ENCODE measurements at places on chromosomes 6 and 20.

GRCh38 chr6:5068153-5068751 is 16.9 kb upstream of the PPP1R3G start:
- no peak for DNase-seq

GRCh38 chr6:43062818-43063217 is 3.4 kb downstream of the KLC4 start:
- no peak for DNase-seq

- no peak for DNase-seq
Measured at GRCh38 chr20:64039293-64040160, 3.5 kb downstream of the C20orf204 start.

- DNase-seq = no peak
Measured at GRCh38 chr20:34979366-34980153, 23.9 kb downstream of the MYH7B start.

DNA sequence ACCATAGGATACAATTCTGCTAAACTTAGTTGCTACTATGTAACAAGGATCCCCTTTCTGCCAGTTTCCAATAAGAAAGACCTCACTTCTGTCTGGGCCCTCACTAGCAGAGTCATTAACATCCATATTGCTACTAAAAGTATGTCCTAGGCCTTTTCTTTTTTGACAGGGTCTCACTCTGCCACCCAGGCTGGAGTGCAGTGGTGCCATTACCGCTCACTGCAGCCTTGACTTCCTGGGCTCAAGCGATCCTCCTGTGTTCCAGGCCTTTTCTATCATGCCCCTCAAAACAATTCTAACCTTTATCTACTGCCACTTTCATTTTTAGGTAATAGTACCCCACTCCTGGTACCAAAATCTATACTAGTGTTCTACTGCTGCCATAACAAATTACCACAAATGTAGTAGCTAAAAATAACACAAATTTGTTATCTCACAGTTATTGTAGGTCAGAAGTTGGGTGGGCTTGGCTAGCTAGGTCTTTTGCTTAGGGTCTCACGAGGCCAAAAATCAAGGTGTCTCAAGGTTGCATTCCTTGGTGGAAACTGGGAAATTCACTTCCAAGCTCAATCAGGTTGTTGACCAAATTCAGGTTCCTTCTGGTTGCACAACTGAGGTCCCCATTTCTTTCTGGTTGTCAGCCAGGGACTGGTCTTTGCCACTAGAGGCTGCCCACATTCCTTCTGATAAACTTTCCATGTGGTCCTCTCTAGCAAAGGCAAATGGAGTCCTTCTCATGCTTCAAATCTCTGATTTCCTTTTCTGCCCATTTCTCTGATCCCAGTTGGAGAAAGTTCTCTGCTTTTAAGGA is 3.0 kb downstream of the CSNK2A1 start:
- no peak for DNase-seq

DNA sequence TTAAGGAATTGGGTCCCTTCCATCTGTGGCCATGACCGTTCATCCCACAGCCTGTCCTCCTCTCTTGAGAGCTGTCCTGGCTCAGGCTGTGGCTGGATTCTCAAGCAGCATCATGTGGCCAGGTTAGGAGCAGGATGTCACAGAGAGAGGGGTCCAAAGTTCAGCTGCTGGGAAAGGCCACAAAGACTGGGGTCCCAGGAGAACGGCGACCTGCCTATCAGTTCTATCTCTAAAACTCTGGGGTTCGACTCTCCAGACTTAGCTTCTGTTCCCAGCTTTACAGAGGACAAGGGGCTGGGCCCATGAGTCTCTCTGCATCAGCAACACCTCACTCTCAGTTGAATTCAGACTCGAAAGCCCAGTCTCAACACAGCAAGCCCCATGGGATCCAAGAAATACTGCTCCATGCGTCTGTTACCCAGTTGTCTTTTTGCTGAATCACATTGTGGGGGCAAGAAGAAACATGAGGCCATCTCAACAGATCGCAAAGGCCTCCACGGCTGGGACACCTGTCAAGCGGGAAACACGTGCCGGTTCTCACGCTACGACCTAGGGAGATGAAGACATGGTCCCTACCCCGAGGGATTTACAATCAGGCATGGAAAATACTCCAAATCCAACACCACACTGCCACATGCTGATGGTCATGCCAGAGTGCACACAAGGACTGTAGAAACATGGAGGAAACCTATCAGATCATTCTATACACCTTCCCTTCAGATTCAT is 95.4 kb downstream of the SLC22A23 start:
- no peak for DNase-seq

DNA sequence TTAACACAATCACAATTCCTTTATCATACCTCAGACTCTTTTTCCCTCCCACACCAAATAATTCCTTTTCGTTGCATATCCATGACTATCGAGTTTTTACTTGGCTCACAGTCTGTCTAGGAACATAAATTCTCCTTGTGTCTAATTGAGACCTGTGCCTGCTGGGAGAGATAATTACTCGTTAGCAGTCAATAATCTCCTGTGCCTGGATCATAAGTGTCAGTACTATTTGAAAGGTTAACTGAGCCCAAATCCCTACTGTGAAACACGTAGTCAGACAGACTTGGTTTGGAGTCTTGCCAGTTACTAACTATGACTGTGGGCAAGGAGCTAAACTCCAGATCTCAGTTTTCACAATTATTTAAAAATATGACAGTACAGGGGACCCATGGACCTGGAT is 5.7 kb upstream of the CTNNBL1 start:
- DNase-seq = no peak

GRCh38 chr6:70219943-70220613 is 82.8 kb downstream of the COL9A1 start:
- DNase-seq = no peak

GRCh38 chr20:62665826-62666735 is 23.8 kb downstream of the SLCO4A1 start:
- DNase-seq = no peak

Data from right forelimb (tissue), 1 donor.